Stimulated activated naive CD4-positive, alpha-beta T cell (primary cell): ENCODE measurements at places on chromosomes 3 and 15.

GRCh38 chr3:141669434-141669833, 68.7 kb upstream of the RNF7 start:
- no peak for DNase-seq

DNA sequence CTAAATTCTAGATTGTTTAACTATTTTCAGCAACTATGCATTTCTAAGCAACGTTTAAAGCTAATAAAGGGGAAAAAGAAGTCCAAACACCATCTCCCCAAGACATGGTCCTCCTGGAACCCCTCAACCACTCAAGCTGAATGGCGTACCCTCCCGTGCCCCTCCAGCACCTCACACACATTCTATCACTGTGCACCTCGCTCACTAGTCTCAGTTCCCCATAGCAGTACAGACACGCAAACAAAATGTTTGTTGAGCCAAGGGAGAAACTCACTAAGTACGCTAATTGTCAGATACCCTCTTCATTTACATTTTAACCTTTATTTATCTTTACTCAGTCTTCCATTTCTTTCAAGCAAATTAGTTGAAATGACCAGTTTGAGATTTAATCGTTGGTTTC, 48.8 kb downstream of the ACAP2 start:
- no peak for DNase-seq

DNA sequence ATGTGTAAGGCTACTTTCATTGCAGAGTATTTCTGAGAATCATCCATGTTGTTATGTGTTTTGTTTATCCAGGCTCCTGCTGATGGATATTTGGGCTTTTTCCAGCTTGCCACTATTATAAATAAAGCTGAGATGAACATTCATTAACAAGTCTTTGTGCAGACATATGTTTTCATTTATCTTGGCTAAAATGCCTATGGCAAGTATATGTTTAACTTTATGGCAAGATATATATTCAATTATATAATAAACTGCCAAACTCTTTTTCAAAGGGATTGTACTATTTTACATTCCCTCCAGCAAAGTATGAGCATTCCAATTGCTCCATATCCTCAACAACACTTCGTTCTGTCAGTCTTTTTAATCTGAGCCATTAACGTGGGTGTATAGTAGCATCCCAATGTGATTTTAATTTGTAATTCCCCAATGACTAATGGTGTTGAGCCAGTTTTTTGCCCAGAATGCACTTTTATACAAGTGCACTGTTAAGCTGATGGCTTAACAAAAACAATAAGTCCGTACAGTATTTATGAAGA, 452.4 kb downstream of the SHQ1 start:
- no peak for DNase-seq

DNA sequence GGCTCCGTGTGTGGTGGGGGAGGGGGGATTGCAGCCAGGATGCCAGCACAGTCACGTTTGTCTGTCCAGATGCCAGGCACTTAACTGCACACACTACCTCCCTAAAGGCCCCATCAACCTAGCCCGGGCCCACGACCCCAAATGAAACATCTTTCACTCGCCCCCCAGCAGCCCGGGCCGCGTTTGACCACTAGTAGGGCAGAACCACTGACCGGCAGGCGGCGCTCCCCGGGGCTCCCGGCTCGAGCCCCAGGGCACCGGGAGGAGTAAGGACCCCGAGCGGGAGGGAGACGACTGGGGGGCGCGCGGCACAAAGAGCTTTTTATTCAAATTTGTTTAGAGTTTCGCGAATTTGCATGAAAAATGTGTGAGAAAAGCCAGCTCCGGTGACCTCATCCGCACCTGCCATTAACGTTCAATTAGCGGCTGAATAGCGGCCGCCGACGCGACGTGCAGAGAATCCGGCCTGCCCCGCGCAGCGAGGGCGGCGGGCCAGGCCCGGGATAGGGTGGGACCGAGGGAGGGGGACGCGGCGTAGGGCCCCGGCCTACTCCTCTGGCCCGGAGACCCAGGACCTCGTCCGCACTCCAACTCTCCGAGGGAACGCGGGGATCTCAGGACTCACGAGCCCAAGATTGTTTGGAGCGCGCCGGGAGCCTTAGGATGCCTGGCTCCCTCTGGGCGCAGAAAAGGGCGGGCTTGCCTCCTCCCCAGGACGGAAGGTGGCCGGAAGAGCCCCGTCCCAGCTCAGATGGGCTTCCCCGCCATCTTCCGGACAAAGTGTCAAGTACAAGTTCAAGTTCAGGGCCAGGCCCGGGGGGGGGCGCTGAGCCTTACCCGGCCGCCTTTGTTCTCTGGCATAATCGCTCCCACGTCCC, 64.9 kb upstream of the POLG start:
- DNase-seq, result no peak

- no peak for DNase-seq
Observed at GRCh38 chr3:70861855-70862254, 549.4 kb upstream of the MDFIC2 start.
